ENCODE measurements at places on chromosomes 1 and 21. TPM values are rescaled to one million over a fixed set of nuclear protein-coding genes. Genes with fewer than 3 reads are reported as not detected.
A peak's percentile ranks its signal among the peaks of the same experiment; 100 is the strongest.

Gene HES4
- total RNA-seq: 34.6 TPM

Gene DEDD
- 42.0 TPM for total RNA-seq

Gene ERICH3
- 0.49 TPM for total RNA-seq

- no peak overlapping the region for H3K4me3 ChIP-seq
- no peaks in the 10 kb centered on the region for H3K27me3 ChIP-seq
- no peak for DNase-seq
- no peaks in the 10 kb centered on the region for H3K36me3 ChIP-seq
- H3K27ac ChIP-seq: no peak overlapping the region
Observed at GRCh38 chr21:15077529-15078145, 12.8 kb upstream of the NRIP1 start.

GRCh38 chr21:44456915-44457736, 1.8 kb downstream of the LRRC3 start:
- H3K4me3 ChIP-seq: no peak overlapping the region
- DNase-seq: no peak
- H3K27me3 ChIP-seq: no peaks in the 10 kb centered on the region
- no peaks in the 10 kb centered on the region for H3K36me3 ChIP-seq
- no peak overlapping the region for H3K27ac ChIP-seq

DNA sequence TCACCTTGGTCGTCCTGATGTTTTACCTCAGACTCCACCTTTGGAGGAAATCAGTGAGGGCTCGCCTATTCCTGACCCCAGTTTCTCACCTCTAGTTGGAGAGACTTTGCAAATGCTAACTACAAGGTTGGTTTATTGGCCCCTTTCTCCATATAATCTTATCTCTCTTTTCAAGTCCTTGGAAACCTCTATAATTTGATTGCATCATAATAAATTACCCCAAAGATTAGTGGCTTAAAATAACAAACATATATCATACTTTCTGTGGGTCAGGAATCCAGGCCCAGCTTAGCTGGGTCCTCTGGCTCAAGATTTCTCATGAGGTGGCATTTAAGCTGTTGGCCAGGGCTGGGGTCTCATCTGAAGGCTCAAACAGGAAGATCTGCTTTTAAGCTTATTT, 12.1 kb upstream of the PSMD4 start:
- no peaks in the 10 kb centered on the region for H3K4me1 ChIP-seq
- no peak overlapping the region for H3K27ac ChIP-seq
- no peak for DNase-seq
- no peak overlapping the region for H3K4me3 ChIP-seq
- no peaks in the 10 kb centered on the region for H3K27me3 ChIP-seq
- H3K36me3 ChIP-seq: peaks cover 5% of the 10 kb centered on the region

GRCh38 chr1:109981004-109981335, 3.6 kb upstream of the AHCYL1 start:
- no peaks in the 10 kb centered on the region for H3K27me3 ChIP-seq
- DNase-seq: no peak
- H3K27ac ChIP-seq: peak overlapping the region; percentile 55
- H3K4me1 ChIP-seq: peaks cover 63% of the 10 kb centered on the region
- H3K36me3 ChIP-seq: no peaks in the 10 kb centered on the region

- H3K4me1 ChIP-seq: peaks cover 18% of the 10 kb centered on the region
- DNase-seq: no peak
- H3K4me3 ChIP-seq: no peak overlapping the region
- no peaks in the 10 kb centered on the region for H3K36me3 ChIP-seq
- H3K27me3 ChIP-seq: no peaks in the 10 kb centered on the region
- no peak overlapping the region for H3K27ac ChIP-seq
Observed at GRCh38 chr21:25911730-25912401, 177.1 kb downstream of the GABPA start.

DNA sequence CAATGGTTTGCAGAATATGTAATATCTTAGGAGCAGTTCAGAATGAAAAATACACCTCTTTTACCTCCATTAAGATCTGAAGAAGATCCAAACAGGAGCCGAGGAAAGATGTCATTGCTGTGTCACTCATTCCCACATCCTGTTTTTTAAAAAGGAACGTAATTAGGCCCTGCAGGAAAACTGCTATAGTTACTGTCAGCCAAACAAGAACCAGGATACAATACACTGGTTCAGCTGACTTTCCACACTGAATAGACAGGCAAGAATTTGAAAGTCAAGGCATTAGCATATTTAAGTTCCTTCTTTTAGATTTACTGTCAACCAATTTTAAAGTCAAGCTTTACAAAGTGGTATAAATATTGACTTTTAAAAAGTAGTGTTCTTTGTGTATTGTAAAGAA, 63.8 kb downstream of the IARS2 start:
- H3K36me3 ChIP-seq: peaks cover 50% of the 10 kb centered on the region
- no peaks in the 10 kb centered on the region for H3K27me3 ChIP-seq
- no peak overlapping the region for H3K27ac ChIP-seq
- H3K4me1 ChIP-seq: no peaks in the 10 kb centered on the region
- no peak overlapping the region for H3K4me3 ChIP-seq

GRCh38 chr1:8845104-8846097, 28.0 kb upstream of the RERE start:
- DNase-seq: no peak
- no peak overlapping the region for H3K27ac ChIP-seq
- no peak overlapping the region for H3K4me3 ChIP-seq
- H3K4me1 ChIP-seq: peaks cover 18% of the 10 kb centered on the region
- H3K36me3 ChIP-seq: no peaks in the 10 kb centered on the region

- no peak for DNase-seq
- H3K4me1 ChIP-seq: no peaks in the 10 kb centered on the region
- H3K27me3 ChIP-seq: no peaks in the 10 kb centered on the region
- no peak within 1 kb of the TSS for H3K27ac ChIP-seq
Observed at GRCh38 chr1:86546787-86547221, at the start of gene CLCA4. Gene CLCA4, plus strand, starts transcription at chr1:86547078. Its CDS starts 42 bp downstream, at chr1:86547120.

DNA sequence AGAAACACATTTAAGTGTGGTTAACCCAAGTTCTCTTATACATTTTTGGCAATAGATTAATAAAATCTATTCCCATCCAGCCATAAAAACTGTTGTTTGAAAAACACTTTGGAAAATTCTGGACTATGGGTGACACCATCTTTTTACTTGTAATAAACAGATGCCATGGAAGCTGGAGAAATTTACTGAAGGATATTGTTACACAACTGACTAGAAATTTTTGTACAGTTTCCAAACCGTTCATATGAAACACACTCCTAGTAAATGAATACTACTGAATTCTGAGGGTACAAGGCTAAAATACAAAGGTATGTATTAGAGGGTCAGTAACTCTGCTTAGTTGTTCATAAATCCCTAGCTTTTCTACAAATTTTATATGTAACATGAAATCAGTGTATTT, 48.7 kb downstream of the TRIM33 start:
- H3K4me1 ChIP-seq: peaks cover 23% of the 10 kb centered on the region
- no peak overlapping the region for H3K4me3 ChIP-seq
- H3K27ac ChIP-seq: no peak overlapping the region

DNA sequence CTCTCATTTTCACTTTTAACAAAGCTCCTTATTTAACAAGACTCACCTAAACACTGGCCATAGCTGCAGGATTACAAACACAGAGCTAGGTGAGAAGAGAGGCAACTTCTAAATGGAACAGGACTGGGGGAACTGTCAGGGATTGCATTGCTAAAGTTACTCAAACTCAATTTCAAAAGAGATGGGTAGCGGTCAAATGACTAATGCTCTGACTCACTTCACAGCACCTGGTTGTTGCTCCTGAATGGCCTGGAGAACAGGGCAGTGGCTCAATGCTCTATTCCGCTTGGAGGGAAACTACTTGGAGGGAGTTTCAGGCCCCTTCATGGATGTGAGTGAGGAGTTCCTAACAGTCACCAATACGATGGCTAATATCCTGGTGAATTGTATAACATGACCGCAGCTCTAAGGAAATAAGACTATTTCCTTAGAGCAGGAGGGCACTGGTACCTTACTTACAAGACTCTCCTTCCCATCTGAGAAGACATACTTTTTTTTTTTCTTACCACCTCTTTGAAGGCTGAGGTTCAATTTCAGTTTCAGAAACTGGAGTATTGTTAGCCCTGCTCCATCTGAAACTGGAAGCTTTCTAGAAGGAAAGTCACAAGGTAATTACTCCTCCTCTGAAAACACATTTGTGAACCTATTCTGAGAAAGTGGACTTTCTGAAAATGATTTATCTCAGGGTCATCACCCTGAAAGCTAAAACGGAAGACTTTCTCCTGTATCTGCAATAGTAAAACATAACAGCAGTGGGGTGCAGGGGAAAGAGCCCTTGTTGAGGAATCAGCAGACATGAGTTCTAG, 9.5 kb downstream of the DPT start:
- H3K4me1 ChIP-seq: no peaks in the 10 kb centered on the region
- no peaks in the 10 kb centered on the region for H3K27me3 ChIP-seq
- H3K4me3 ChIP-seq: no peak overlapping the region
- DNase-seq: no peak

- no peaks in the 10 kb centered on the region for H3K27me3 ChIP-seq
- DNase-seq: no peak
- H3K4me1 ChIP-seq: no peaks in the 10 kb centered on the region
- H3K4me3 ChIP-seq: no peak overlapping the region
- no peak overlapping the region for H3K27ac ChIP-seq
Observed at GRCh38 chr1:73366734-73367413, 831.1 kb downstream of the LRRIQ3 start.

GRCh38 chr21:27300770-27301169, 333.9 kb upstream of the ADAMTS5 start:
- H3K4me3 ChIP-seq: no peak overlapping the region
- no peak overlapping the region for H3K27ac ChIP-seq
- H3K27me3 ChIP-seq: no peaks in the 10 kb centered on the region
- DNase-seq: no peak

- H3K4me3 ChIP-seq: no peak overlapping the region
- no peak for DNase-seq
- H3K27ac ChIP-seq: no peak overlapping the region
- H3K27me3 ChIP-seq: no peaks in the 10 kb centered on the region
- H3K4me1 ChIP-seq: no peaks in the 10 kb centered on the region
Observed at GRCh38 chr1:173454966-173455524, 22.1 kb upstream of the PRDX6 start.

GRCh38 chr1:22953057-22953739, 19.5 kb downstream of the LACTBL1 start:
- no peaks in the 10 kb centered on the region for H3K36me3 ChIP-seq
- H3K4me3 ChIP-seq: no peak overlapping the region
- no peaks in the 10 kb centered on the region for H3K4me1 ChIP-seq
- H3K27ac ChIP-seq: no peak overlapping the region
- DNase-seq: no peak
